Activated CD8-positive, alpha-beta memory T cell treated with anti-CD3 and anti-CD28 coated beads for 36 hours (primary cell): ENCODE measurements at places on chromosomes 2 and 18. TPM values are rescaled to one million over a fixed set of nuclear protein-coding genes. Genes with fewer than 3 reads are reported as not detected.

The CMPK2 gene
- 0.84 TPM for total RNA-seq

The RIT2 gene
- not detected for total RNA-seq

The SP5 gene
- not detected for total RNA-seq

The FRZB gene
- not detected for total RNA-seq

The FSHR gene
- not detected for total RNA-seq

The MALL gene
- total RNA-seq = 0.65 TPM

The CTAGE1 gene
- not detected for total RNA-seq
